Small intestine (tissue), 16 donors: ENCODE measurements at places on chromosomes 7 and 10. TPM values are rescaled to one million over a fixed set of nuclear protein-coding genes. Genes with fewer than 3 reads are reported as not detected.

Gene FAM25C
- not detected for polyA plus RNA-seq

Gene LRIT1
- polyA plus RNA-seq, result not detected

Gene AZGP1
- polyA plus RNA-seq, result 16.1 TPM

DNA sequence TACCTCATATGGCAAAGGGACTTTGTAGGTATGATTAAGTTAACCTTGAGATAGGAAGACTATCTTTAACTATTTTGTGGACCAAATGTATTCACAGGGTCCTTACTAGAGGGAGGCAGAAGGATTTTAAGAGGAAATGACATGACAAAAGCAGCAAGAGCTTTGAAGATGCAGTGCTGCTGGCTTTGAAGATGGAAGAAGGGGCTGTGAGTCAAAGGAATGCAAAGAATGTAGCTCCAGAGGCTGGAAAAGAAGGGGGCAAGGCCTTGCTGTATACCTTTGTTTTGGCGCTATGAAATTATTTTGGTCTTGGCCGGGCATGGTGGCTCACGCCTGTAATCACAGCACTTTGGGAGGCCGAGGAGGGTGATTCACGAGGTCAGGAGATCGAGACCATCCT lies 3.2 kb upstream of the NRBF2 start:
- DNase-seq, result no peak
- peaks cover 3% of the 10 kb centered on the region for H3K4me1 ChIP-seq
- peaks cover 2% of the 10 kb centered on the region for H3K36me3 ChIP-seq
- no peak overlapping the region for H3K27ac ChIP-seq

DNA sequence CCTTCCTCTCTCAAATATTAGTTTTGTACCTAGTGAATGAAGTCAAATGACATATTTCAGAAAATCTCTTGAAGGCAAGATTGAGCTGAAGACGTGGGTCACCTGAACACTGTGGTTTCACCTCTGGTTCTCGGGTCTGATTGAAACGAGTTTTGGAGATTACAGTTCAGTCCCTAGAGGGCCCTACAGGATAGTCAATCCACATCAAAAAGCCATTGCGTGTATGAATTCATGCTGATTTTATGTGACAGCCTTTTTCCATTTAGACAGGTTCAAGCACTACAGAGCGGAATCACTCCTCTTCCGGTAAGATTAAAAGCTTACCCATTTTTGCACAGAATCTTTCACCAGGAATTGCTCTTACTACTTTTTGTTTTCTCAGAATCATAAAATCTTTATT lies 62.2 kb downstream of the VIM start:
- H3K27ac ChIP-seq, result no peak overlapping the region
- no peaks in the 10 kb centered on the region for H3K4me1 ChIP-seq
- H3K4me3 ChIP-seq, result no peak overlapping the region
- H3K27me3 ChIP-seq, result peaks cover 4% of the 10 kb centered on the region

Gene BBIP1
- polyA plus RNA-seq, result 19.0 TPM

DNA sequence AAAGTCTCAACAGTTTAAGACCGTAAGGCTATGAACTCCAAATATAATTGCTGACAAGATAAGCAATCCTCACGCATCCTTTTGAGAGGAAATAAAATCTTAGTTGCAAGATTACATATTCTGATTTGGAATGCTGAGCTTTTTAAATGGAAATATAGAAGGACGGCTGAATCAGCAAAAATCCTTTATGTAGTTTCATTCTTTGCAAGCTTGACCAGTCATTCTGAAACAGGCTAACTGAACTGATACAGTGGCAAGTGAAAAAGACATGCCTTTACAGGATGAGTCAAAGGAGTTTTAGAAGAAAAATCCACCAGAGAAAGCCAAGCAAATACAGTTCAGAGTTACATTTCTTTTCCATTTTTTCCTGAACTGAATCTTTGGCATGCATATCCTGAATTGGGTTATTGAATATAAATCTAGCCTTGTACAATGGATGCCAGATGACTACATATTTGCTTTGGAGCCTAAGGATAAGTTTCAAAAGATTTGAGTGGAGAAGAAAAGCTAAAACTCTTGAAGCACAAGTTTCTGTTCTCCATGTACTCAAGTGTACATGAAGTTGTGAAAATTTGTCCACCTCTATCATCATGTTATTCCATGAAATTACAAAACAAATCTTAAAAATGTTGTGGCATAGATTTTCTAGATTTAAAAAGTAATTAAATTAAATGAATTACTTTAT lies 4.4 kb downstream of the VIM start:
- no peak overlapping the region for H3K4me3 ChIP-seq
- no peaks in the 10 kb centered on the region for H3K4me1 ChIP-seq
- peak overlapping the region; percentile 42 for H3K27ac ChIP-seq

Gene RSPH10B
- polyA plus RNA-seq, result not detected

- peaks cover 15% of the 10 kb centered on the region for H3K4me1 ChIP-seq
- H3K36me3 ChIP-seq, result no peaks in the 10 kb centered on the region
- H3K27me3 ChIP-seq, result no peaks in the 10 kb centered on the region
- H3K27ac ChIP-seq, result no peak overlapping the region
- H3K4me3 ChIP-seq, result no peak overlapping the region
Observed at GRCh38 chr7:155237297-155237696, 60.4 kb upstream of the INSIG1 start.

Gene OR6V1
- polyA plus RNA-seq, result not detected

DNA sequence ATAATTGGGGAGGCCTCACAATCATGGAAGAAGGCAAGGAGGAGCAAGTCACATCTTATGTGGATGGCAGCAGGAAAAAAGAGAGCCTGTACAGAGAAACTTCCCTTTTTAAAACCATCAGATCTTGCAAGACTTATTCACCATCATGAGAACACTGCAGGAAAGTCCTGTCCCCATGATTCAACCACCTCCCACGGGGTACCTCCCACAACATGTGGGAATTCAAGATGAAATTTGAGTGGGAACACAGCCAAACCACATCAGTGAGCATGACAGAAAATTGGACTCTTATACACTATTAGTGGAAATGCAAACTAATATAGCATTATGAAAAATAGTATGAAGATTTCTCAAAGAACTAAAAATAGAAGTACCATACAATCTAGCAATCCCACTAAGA lies 271.2 kb downstream of the MAGI2 start:
- H3K27me3 ChIP-seq, result no peaks in the 10 kb centered on the region
- H3K4me3 ChIP-seq, result no peak overlapping the region
- no peaks in the 10 kb centered on the region for H3K4me1 ChIP-seq
- no peak for DNase-seq
- H3K36me3 ChIP-seq, result no peaks in the 10 kb centered on the region
- no peak overlapping the region for H3K27ac ChIP-seq

DNA sequence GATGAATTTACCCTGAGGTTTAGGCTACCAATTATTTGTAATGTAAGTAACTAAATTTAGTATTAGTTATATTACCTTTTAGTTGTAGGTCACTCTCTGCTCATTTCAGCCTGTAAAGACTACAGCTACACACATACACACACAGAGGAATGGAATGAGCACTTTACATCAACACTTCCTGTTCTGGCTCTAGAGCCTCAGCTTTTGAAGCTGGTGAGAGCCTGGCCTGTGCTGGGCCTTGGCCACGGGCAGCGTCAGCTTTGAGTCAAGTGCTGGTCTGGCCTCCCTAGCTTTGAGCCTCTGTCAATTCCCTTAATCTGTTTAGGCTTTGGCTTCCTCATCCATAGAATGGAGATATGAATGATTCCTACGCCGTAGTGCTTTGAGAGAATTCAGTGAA lies 141.7 kb downstream of the EGFR start:
- H3K27ac ChIP-seq, result no peak overlapping the region
- H3K4me1 ChIP-seq, result no peaks in the 10 kb centered on the region
- H3K36me3 ChIP-seq, result peaks cover 60% of the 10 kb centered on the region
- DNase-seq, result no peak
- no peak overlapping the region for H3K4me3 ChIP-seq
- H3K27me3 ChIP-seq, result no peaks in the 10 kb centered on the region

Gene DGKI
- polyA plus RNA-seq, result not detected

DNA sequence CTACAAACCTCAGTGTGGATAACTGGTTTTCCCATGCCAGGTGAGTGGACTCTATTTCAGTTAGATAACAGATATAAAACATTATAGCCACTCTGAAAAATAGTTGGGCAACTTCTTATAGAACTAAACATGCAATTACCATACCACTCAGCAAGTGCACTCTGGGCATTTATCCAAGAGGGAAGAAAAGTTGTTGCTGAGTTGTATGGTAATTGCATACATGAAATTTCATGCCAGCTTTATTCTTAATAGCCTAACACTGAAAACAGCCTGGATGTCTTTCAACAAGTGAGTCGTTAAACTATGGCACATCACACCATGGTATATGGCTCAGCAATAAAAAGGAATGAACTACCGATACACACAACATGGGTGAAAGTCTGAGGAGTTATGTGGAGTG lies 10.6 kb upstream of the UPP1 start:
- H3K4me1 ChIP-seq, result peaks cover 3% of the 10 kb centered on the region
- no peaks in the 10 kb centered on the region for H3K27me3 ChIP-seq
- no peak overlapping the region for H3K4me3 ChIP-seq
- H3K36me3 ChIP-seq, result no peaks in the 10 kb centered on the region

Gene ANTXRL
- polyA plus RNA-seq, result 0.01 TPM

Gene TUBGCP2
- polyA plus RNA-seq, result 126 TPM

- H3K27me3 ChIP-seq, result peaks cover 2% of the 10 kb centered on the region
- no peak overlapping the region for H3K27ac ChIP-seq
- H3K36me3 ChIP-seq, result no peaks in the 10 kb centered on the region
- no peaks in the 10 kb centered on the region for H3K4me1 ChIP-seq
Observed at GRCh38 chr7:69617364-69617763, 19.1 kb downstream of the AUTS2 start.

DNA sequence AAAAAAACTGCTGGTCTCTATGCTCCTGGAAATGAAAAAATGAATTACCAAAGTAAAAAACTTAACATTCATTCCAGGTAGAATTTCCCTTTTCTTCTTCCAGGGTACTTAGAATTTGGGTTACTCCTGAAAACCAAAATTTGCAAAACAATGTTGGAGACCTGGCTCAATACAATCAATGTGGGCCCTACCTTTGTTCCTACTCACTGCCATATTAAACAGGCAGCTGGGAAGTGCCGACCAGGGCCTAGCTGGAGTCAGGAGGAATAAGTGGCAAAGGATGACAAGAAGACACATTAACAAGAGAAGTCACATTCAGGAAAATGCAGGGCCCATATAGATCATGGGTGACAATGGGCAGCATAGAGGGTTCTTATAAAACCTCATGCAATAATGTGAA lies 6.4 kb upstream of the AGK start:
- H3K4me1 ChIP-seq, result no peaks in the 10 kb centered on the region
- no peak overlapping the region for H3K27ac ChIP-seq
- no peak for DNase-seq
- H3K4me3 ChIP-seq, result no peak overlapping the region
- H3K36me3 ChIP-seq, result no peaks in the 10 kb centered on the region

Gene CTTNBP2
- 0.45 TPM for polyA plus RNA-seq

GRCh38 chr7:64551375-64552142 lies 11.3 kb downstream of the ZNF680 start:
- no peaks in the 10 kb centered on the region for H3K27me3 ChIP-seq
- no peak for DNase-seq
- H3K4me3 ChIP-seq, result no peak overlapping the region
- H3K4me1 ChIP-seq, result no peaks in the 10 kb centered on the region

DNA sequence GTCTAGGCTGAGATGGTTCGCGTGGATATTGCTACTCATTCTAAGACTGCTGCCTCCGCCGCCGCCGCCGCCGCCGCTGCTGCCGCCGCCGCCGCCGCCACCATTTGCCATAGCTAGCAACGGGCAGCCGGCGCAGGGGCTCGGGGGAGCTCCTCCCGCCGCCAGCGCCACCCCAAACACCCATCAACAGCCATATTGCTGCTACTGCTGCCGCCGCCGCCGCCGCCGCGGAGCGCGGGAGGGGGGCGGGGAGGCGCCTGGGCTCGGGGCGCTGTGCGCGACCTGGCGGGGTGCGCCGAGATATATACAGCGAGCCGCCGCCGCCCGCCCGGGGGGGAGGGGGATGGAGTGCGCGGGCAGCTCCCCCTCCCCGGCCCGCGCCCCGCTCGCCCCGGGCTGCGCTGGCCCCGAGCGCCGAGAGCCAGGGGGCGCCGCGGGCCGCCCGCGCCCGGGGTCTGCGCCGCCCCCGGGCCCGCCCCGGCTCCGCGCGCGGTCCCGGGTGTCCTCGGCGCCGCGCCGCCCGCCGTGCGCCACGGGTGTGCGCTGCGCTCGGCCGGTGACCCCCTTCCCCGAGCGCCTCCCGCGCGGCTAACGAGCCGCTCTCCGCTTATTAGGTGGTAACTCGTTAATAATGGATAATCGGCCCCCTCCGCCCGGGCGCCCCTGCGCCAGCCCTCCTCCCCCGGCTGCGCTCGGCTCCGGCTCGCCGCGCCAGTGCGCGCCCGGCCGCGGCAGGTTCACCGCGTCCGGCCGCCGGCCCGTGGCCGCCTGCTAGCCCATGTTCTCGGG lies at the start of gene KCNMA1:
Gene KCNMA1 (minus strand): TSS at position 277 of the 789 bp plus-strand sequence.
- H3K36me3 ChIP-seq, result no peaks in the 10 kb centered on the region
- peaks cover 64% of the 10 kb centered on the region for H3K27me3 ChIP-seq
- peak within 1 kb of the TSS; percentile 38 for H3K4me3 ChIP-seq
- H3K27ac ChIP-seq, result no peak within 1 kb of the TSS
- no peaks in the 10 kb centered on the region for H3K4me1 ChIP-seq

DNA sequence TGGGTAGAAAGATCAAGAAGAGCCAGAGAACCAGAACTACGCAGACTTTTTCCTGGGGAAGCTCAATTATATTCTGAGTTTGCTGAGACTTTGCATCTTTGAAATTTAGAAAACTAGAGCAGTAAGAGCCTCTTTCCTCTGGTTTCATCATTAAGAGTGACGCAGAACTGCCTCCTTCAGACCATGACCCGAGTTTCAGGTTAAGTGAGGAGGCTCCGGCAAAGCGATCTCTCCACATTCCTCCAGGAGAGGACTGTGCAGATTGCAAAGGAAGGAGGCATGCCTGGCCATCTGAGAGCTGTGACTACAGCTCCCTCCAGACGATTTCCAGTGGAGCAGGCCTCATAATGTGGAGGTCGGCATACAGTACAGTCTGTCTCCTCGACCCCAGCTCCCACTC lies 115.8 kb upstream of the LANCL2 start:
- H3K4me1 ChIP-seq, result no peaks in the 10 kb centered on the region
- no peak overlapping the region for H3K4me3 ChIP-seq
- no peak for DNase-seq
- H3K27ac ChIP-seq, result no peak overlapping the region
- H3K27me3 ChIP-seq, result no peaks in the 10 kb centered on the region

GRCh38 chr7:27128034-27128433 lies 2.5 kb downstream of the HOXA4 start:
- peak overlapping the region; percentile 71 for H3K27ac ChIP-seq
- peaks cover 6% of the 10 kb centered on the region for H3K4me1 ChIP-seq
- H3K4me3 ChIP-seq, result no peak overlapping the region
- no peaks in the 10 kb centered on the region for H3K36me3 ChIP-seq
- H3K27me3 ChIP-seq, result peaks cover 12% of the 10 kb centered on the region

DNA sequence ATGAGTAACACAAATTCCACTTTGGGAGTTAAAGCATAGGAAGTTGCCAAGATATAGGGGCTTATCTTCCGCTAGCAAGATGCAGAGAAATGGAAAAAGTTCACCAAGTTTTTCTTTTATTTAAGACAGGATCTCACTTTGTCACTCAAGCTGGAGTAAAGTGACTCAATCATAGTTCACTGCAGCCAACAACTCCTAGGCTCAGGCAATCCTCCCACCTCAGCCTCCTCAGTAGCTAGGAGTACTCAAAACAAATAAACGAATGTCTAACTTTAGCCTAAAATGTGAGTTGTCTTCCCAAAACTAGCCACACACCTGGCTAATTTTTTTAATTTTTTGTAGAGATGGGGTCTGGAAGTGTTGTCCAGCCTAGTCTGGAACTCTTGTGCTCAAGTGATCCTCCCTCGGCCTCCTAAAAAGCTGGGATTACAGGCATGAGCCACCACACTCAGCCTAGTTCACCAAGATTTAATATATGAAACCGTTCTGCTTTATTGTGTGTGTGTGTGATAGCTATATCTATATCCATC lies 9.9 kb downstream of the VIM start:
- H3K27me3 ChIP-seq, result no peaks in the 10 kb centered on the region
- DNase-seq, result no peak
- H3K4me3 ChIP-seq, result no peak overlapping the region
- H3K4me1 ChIP-seq, result no peaks in the 10 kb centered on the region
- no peak overlapping the region for H3K27ac ChIP-seq
- peaks cover 14% of the 10 kb centered on the region for H3K36me3 ChIP-seq
